ENCODE measurements at places on chromosomes 16 and 17.
A peak's percentile ranks its signal among the peaks of the same experiment; 100 is the strongest.

DNA sequence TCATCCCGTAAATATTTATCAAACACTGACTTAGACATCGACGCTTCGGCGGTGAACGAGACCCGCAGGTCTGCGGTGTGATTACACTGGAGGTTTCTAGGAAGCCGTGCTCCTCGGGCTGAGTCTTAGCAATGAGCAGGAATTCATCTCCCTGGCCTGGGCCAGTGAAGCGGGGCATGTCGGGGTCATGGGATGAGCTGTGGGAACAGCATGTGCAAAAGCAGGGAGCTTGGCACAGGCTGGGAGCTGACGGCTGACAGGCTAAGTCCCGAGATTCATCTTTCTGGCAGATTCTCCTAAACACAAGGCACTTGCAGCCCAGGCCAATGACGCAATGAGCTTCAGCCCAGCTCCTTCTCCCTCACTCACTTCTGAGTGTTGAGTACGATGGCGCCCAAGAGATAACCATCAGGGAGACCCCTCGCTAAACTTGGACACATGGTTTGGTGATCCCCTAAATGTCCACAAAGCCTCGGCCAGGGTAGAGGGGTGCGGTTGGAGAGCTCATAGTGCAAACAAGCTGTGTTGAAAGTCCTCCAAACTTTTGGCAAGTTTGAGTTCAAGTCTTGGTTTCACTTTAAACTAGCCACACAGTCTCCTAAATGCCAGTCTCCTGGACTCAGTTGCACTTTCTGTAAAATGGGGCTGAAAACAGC is 12.8 kb downstream of the CRISPLD2 start:
- DNase-seq = no peak

- DNase-seq = no peak
These were observed 21.4 kb downstream of the MPRIP start for GRCh38 chr17:17063546-17064122.

DNA sequence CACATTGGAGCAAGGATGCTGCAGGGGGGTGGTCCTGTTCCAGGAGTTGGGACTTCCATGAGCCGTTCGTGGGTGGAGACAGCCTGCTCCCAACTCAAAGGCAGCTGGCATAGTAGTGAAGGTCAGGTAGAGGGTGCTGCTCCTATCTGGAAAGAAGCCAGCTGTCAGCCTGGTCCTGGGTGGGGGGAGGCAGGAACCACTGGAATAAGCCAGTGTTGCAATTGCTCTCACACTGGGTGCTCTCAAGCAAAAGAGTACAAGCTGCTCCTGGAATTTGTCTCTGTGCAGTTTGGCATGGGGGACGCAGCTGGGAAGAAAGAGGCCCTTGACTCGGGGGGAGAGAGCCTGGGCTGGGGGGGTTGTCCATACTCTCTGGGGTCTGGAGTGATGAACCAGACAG is 8.7 kb downstream of the CACNG5 start:
- no peak for DNase-seq

- no peak for DNase-seq
These were observed 6.8 kb upstream of the GFAP start for GRCh38 chr17:44922136-44922535.

DNA sequence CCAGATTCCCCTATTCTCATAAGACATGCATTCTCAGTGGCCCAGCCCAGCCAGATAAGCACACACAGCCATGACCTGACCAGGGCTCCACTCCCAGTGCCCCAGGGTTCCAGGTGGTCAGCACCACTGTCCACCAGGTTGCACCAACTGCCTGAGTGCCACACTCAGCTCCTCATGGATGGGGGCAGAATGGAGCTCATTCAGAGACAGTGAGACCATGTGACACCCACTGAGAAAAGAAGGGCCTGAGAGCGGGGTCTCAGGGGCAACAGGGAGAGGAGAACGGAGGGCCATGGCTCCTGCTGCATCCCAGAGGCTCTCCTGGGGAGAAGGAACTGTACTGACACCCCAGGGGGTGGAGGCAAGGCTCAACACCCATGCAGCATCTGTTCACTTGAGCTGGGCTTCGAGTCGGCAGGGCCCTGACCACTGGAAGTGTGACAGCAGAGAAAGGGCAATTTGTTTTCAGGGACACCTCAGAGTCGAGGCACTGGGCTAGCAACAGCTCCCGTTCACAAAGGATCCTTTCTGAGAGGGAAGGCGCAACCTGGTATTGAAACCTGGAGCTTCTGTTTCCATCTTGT is 18.7 kb upstream of the SLC38A8 start:
- no peak for DNase-seq

- no peak for DNase-seq
These were observed 2.8 kb downstream of the GRB7 start for GRCh38 chr17:39740357-39741111.

DNA sequence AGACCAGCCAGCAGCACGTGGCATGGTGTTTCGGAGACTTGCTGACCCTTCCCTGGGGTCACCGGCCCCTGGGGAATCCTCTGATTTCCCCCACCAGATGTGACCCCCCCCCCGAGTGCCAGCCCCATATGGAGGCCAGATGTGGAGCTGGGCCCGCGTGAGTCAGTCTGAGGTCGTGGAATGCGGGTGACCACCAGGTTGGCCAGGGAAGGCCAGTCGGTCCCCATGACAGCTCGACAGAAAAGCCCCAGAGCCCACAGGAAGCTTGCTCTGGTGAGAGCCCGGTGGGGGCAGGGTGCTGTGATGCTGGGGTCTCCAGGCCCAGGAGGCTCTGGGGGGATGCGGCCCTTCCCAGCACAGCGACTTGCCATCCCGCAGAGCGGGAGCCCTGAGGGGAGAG is 209.0 kb downstream of the NTN1 start:
- no peak for DNase-seq

DNA sequence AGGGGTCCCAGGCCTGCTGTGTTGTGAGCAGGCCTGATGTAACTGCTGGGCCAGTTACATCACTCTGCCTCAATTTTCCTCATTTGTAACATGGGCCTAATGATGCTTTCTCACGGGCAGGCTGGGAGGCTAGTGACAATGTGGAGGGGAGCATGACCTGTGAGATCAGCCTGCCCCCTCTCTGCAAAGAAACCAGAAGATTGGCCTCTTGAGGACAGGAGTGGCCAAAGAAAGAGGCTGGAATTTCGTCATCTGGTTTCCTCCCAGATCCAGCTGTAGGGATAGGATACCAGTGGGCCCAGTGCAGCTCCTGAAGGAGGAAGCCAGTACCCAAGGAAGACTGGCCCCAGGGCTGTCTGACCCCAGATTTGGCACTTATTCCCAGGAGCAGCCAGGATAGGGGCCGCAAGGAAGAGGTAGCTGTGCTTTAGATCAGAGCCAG is 615 bp upstream of the SREBF1 start:
- DNase-seq = no peak

- DNase-seq = no peak
These were observed 23.2 kb downstream of the CDH3 start for GRCh38 chr16:68668266-68668665.

- no peak for DNase-seq
These were observed 47.6 kb upstream of the RPH3AL start for GRCh38 chr17:400257-400656.

DNA sequence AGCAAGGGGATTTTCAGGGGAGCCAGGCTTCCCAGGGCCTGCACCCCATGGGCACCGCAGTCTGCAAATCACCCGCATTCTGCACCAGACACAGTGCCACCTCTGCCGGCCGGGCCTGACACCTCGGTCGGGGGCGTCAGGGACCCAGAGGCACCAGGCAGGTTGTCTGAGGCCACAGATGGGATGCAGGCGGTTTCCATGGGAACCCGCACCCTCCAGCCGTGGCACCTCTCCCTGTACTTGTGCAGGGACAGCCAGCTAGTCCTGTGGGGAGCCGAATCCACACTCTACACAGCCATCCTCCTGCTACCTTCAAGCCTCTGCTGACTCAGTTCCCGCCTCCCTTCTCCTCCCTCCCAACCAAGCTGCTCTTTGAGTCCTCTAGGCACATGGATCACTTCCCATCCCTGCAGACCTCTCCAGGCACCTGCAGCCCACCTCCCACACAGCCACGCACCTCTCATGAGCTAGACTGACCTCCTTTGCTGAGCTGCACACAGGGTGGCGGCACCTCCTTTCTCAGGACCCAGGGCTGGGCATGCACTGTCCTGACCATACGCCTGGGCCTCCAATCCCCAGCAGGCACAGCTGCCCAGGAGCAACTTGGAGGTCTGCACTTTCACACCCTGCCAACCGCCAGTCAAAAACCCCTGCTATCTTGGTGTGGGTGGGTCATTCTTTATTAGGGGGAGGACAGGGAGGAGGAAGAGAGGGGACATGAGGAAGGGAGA is 119.5 kb downstream of the C16orf78 start:
- DNase-seq = no peak

GRCh38 chr17:49995055-49995738 is at the start of gene DLX3:
Gene DLX3, minus strand, starts transcription at chr17:49995224. Its CDS starts 226 bp downstream, at chr17:49994998.
- no peak for DNase-seq

DNA sequence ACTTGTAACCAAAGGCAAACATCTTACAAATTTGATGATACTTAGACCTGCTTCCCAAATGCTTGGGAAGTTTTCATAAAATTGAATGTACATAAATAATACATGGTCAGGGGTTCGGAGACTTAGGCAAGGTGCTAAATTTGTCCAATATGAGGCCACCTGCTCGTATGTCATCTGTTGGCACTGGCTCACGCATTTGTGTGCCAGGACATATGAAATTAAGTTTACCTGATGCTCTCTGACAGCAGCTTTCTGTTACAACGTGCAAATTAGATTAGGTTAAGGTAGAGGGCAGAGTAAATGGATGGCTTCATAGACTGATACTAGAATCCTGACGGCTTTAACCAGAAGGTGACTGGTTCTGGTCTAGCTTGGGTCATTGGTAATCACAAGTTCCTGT is 970.3 kb upstream of the RBFOX1 start:
- DNase-seq = no peak

DNA sequence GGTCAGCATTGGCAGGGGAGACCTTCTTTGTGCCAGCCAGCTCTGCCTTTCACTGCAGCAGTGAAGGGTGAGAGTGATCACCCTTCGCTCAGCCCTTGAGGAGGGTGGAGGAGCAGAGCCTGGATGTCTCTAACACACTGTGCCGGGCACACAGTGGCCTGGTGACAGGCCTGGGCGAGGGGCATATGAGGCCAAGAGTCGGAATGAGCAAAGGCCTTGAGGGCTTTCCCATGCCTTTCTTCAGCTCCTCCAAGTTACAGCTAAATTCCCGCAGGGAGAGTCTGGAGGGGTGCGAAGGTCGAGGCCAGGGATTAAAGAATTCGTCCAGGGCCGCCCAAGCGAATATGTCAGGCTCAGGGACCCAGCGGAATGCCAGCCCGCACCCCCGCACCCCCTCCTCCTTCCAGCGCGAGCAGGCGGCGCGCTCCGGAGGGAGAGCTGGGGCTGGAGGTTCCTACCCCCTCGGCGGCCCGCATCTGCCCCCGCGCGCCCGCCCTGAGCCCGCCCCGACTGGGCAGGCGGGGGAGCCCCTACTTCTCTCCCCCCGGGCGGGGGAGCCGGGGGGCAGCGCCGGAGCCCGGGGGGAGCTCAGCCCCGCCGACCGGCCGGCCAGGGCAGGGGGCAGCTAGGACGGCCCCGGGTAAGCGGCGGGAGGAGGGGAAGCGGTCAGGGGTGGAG is at the start of gene RASL10B:
TSS of gene RASL10B (plus strand) at position 401 of the 678 bp plus-strand sequence. CDS start 3,546 bp downstream, outside the sequence.
- peak; percentile 36 for DNase-seq

GRCh38 chr17:43698678-43699437 is 37.1 kb upstream of the MEOX1 start:
- DNase-seq = no peak

- no peak for DNase-seq
These were observed 347.5 kb upstream of the TNRC6C start for GRCh38 chr17:77610972-77611521.

- DNase-seq = no peak
These were observed 10.1 kb upstream of the PRM1 start for GRCh38 chr16:11291091-11291703.

DNA sequence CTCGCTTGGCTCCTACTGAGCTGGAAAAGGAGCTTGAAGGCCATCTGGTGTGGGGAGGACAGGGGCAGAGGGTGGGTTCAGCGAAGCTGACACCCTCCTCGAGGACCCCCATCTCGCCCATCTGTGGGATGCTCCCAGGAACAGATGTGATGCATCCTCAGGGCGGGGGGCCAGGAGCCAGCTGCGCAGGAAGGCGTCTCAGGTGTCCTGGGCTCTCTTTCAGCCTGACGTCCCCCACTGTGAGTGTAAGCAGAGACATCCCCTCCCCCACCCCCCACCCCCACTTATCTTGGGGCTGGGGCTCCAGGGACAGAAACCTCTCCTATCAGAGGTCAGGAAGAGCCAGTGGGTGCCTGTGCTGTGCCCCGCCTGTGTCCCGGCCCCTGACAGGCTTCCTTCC is 16.2 kb downstream of the KIF19 start:
- DNase-seq = no peak

DNA sequence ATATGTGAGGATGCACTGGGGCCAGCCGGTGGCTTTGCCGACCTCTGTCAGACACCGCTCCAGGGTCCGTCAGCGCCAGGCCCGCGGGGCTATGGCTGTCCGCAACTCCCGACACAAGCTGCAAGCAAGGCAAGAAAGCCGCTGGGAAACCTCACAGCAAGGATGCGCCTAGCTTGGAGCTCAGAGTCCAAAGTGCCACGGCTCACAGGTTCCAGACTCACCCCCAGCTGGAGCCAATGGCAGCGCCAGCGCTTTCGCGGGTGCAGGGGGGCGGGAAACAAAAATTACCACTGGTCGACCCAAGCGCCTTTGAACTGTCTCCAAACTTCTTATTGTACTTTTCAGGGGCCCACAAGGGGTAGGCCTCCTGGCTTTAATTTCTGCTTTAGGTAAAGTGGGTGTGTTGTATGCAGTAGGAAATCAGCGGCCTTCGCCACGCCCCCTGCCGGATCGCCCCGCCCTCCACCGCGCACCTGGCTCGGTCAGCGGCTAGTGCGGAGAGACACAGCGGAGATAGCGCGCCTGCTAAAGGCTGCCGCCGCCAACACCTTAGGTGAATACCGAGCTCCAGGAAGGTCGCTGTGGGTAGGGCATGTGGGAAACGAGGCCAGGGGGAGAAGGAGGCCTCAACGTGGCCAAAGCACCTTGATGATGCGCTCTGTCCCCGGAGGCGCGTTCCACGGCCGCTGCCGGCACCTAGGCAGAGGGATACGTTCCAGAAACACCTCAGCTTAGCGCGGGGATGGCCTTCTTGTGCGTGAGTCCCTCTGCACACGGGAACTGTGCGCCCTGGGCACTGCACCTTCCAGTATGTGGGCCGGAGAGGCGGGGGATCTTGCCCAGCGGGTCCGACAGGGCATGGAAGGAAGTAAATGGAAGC is 61.0 kb upstream of the RBL2 start:
- DNase-seq = peak; percentile 87

- DNase-seq = no peak
These were observed 169.8 kb downstream of the PITPNC1 start for GRCh38 chr17:67546578-67547527.

All from CD4-positive, alpha-beta T cell treated with Interleukin-21 for 1 hour (primary cell).